Stimulated activated CD8-positive, alpha-beta memory T cell treated with anti-CD3 and anti-CD28 coated beads, Interleukin-7, amount 100 ng/mL, for 4 hours (primary cell): ENCODE measurements at places on chromosomes 2 and 18.

DNA sequence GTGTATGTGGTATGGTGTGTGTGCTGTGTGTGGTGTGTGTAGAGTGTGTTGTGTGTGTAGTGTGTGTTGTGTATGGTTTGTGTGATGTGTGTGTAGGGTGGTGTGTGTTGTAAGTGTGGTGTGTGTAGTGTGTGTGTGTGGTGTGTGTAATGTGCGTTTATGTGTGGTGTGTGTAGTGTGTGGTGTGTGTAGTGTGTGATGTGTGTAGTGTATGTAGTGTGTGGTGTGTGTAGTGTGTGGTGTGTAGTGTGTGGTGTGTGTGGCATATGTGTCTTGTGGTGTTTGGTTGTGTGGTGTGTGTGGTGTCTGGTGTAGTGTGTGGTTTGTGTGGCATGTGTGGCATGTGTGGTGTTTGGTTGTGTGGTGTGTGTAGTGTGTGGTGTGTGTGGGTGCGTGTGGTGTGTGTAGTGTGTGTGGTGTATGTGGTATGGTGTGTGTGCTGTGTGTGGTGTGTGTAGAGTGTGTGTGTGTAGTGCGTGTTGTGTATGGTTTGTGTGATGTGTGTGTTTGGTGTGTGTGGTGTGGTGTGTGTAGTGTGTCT, 4.0 kb upstream of the RTP5 start:
- no peak for DNase-seq

- no peak for DNase-seq
These were observed 28.4 kb downstream of the IMPA2 start for GRCh38 chr18:12009581-12010140.

- DNase-seq = no peak
These were observed 14.0 kb upstream of the PRKCE start for GRCh38 chr2:45637440-45637839.

DNA sequence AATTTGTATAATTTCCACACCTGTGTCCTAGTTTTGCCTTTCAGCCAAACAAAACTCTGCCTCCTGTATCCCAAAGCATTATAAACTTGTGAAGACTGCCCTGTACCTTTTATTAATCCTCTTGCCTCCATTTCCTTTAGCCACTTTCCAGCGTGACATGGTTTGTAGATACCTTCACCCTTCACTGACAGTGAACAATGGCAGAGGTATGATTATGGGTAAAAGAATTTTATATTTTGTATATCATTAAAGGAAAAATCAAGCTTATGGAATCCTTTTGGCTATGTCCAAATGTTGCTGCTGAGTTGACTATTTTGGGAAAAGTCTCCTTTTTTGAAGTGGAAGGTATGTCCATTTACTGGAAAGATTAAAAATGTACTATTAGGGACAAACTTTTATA, 251.7 kb downstream of the HNMT start:
- DNase-seq = no peak

- DNase-seq = no peak
These were observed 119.0 kb upstream of the TMEFF2 start for GRCh38 chr2:192313773-192314172.

DNA sequence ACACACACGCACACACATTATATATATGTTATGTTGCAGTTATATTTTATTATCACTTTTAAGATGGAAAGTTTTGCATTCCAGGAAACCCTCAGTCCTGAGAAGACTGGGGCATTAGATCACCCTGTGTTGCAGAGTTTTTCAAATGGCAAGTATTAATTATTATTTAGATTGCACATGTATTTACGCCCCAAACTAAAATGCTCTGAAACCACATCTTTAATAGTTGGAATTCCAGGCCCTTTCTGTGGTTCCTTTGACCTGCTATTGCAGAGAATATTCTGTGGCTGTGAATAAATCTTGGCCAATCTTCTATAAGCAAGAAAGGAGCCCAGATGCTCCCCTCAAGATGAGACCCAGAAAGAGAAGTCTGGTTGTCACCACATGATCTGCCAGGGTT, 427.0 kb upstream of the TNP1 start:
- DNase-seq = no peak

DNA sequence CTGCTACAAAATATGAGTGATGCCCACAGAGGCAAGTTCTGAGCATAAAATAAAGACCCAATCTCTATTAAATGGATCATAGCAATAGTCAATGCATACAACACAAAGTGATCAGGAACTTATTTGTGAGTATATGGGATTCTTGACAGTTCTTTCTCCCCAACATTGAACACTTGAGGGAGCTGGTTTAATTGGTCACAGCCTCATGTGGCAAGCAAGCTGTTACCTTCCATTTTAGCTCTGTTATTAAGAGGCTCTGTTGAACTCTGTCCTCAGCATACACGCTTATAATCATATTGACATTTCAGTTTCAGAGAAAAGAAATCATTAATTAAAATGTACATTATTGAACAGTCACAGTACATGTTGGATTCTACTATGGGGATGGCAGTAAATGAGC, 37.6 kb upstream of the PAX3 start:
- DNase-seq = no peak

GRCh38 chr2:216206041-216206703, 97.0 kb downstream of the XRCC5 start:
- DNase-seq = no peak

DNA sequence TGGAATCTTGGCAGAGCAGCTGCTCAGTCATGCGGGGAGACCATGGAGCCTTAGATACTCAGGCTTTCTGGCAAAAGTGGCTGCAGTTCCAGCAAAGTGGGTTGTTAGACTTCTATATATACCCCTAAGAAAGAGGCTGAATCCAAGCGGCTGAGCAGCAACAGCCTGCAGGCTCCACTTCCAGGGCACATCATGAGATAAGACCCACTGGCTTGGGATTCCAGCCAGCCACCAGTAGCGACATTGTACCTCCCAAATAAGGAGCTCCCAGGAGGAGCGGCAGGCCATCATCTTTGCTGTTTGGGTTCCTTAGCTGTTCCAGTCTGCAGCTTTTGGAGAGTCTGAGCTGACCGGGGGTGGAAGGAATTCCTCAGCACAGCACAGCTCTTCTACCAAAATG, 150.3 kb upstream of the ST6GAL2 start:
- no peak for DNase-seq

- no peak for DNase-seq
These were observed 159.5 kb downstream of the HNMT start for GRCh38 chr2:138123741-138124140.
